ENCODE measurements at places on chromosomes 3 and 15.
A peak's percentile ranks its signal among the peaks of the same experiment; 100 is the strongest.

- DNase-seq, result peak; percentile 55
These were observed 1.6 kb upstream of the CHST13 start for GRCh38 chr3:126522363-126522788.

- DNase-seq, result peak; percentile 58
These were observed 51.7 kb upstream of the SMAD3 start for GRCh38 chr15:67013696-67014095.

DNA sequence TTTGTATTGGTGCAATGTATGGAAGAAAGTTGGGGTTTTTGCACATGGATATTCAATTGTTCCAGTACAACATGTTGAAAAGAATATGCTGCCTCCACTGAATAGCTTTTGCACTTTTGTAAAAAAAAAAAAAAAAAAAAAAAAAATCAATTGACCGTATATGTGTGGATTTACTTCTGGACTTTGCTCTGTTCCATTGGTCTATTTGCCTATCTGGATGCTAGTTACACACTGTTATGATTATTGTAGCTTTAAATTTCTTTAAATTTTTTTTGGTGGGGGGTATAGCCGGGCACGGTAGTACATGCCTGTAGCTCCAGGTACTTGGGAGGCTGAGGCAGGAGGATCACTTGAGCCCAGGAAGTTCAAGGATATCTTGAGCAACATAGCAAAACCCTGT, 52.5 kb downstream of the RPL39L start:
- no peak for DNase-seq

- no peak for DNase-seq
These were observed 419.8 kb upstream of the WNT5A start for GRCh38 chr3:55906896-55907295.
